ENCODE measurements at places on chromosomes 12 and 14.

DNA sequence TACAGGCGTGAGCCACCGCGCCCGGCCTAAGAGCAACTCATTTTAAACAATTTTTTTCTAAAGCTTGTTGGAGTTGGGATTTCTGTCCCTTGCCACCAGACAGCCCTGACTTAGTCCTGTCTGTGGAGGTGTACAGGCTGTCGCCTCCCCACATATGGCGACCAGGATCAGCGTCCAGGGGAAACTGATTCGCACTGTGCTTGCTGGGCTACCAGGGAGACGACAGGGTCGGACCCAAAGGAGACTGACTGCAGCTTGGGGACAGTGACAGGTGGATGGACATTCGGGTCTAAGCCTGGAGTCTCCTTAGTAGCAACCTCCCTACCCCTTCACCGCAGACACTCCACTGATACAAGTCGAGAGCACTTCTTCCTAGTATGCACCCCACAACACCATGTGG is 40.3 kb downstream of the TRAFD1 start:
- no peak for DNase-seq

DNA sequence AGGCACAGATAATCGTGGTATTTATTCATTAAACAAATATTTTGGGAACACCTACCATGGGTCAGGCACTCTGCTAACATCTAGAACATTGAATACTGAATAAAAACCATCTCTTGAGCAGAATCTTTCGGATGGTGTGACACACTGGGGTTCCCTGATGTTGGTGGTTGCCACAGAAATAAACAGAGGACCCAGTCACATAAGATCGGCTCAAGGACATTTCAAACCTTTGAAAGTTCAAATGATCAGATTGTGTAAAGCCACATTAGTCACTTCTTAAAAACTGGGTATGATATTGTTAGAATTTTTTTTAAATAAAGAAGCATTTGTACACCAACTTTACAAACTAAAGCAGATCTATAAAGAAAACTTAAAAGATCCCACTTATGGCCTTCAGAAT is 39.0 kb downstream of the NR1H4 start:
- DNase-seq: no peak

DNA sequence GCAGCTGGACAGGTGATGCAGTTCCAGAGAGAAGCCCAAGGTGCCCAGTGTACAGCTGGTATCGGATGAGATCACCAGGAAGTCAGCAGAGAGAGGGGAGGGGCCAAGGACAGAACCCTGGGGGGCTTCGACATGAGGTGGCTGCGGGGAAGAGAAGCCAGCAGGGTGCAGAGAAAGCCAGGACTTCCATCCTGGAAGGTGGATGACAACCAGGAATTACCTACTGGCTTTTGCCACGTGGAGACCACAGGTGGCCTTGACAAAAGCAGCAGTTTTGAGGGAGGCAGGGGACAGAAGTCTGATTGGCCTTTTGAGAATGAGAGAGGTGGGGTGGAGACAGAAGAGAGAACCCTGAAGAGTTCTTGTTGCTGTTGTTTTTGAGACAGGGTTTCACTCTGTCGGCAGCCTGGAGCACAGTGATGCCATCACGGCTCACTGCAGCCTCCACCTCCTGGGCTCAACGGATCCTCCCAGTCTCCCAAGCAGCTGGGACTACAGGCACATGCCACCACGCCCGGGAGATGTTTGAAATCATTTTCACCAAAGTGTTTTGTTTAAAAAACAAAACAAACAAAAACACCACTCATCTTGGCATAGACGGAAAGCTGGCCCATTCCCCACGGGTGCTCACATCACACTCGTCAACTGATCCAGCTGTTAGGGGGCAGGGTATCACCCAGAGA is 35.2 kb downstream of the CDC42BPB start:
- no peak for DNase-seq

DNA sequence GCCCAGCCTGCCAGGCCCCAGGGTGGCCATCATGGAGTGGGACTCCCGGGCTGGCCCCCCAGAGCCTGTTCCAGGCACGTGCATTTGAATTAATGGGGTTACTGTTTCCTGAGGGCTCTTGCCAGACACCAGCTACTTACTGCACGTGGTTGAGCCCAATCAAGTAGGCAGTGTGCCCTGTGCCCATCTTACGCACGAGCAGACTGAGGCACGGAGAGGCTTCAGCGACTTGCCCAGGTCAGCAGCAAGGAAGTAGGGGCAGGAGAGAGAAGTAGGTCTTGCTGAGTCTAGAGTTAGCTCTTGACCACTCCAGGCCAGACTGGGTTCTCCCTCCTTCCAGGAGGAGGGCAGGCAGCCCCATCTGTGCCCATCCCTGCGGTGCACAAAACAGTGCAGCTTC is 67.7 kb downstream of the DIO3 start:
- no peak for DNase-seq

GRCh38 chr14:67967206-67967605 is 147.6 kb downstream of the RAD51B start:
- no peak for DNase-seq

- no peak for DNase-seq
Measured at GRCh38 chr12:78563826-78564225, 300.7 kb upstream of the SYT1 start.

GRCh38 chr14:54299410-54300363 is 97.1 kb upstream of the CDKN3 start:
- no peak for DNase-seq

- no peak for DNase-seq
Measured at GRCh38 chr14:55579724-55580469, at the start of gene KTN1. Gene KTN1 (plus strand): TSS chr14:55580207. CDS start chr14:55612049, 31,842 bp downstream.

- peak; percentile 82 for DNase-seq
Measured at GRCh38 chr12:98397323-98398105, 117.9 kb upstream of the TMPO start.

DNA sequence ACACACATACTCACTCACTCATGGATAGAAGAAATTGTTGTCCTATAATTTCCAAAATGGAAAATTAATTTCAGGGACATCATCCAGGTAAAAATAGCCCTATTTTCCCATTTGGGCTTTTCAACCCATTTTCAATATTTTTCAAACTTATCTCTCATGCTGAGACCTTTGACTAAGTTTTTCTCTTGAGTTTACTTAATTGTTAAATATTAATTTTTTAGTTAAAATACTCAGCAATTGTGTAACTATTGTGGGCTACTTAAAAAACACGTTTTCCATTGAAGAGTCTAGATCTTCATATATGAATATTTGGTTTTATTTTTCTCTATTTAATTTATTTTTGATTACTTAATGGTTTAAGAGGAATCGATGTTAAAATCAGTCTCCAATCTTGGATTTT is 14.2 kb upstream of the TAS2R43 start:
- no peak for DNase-seq

GRCh38 chr14:75312341-75312740 is 33.7 kb downstream of the FOS start:
- DNase-seq: no peak

GRCh38 chr14:101227611-101228594 is 324.4 kb upstream of the RTL1 start:
- DNase-seq: no peak

DNA sequence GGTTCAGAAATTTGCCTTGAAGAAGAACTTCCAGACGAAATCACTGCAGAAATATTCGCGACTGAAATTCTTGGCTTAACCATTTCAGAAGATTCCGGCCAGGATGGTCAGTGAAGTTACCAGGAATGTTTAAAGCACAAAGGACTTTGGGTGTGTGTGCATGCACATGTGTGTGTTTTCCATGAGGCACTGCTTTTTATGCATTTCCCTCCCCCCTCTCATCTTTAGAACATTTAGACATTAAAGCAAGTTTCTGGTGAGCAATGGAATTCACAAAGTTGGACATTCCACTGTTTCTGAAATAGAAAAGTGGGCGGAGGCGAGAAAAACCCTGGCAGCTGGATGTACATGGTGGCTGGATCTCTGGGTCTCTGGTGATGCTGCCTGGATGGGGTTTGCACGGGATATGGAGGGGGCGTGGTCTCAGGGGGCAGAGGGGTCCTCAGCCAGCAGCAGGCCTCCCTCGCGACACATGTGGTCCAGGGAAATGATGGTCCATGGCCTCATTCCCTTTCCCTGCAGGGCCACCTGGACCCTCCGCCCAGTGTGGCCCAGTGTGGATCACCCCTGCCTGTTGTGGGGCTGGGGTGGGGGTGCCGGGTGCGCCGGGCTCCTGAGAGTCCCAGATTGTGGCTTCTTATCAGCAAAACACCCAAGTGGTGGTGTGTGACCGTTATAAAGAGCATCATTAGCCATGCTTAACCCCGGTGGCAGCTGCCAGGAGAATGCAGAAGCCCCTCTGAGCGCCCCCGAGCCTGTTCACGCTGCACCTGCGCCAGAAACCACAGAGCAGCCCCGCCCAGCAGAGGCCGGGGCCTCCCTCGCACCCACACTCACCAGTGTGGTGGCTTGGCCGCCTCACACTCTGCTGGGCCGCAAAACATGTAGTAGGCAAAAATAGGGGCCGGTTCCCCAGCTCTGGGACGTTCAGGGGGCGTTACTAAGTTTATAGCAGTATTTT is 17.8 kb upstream of the BCL7A start:
- no peak for DNase-seq

- no peak for DNase-seq
Measured at GRCh38 chr14:79693935-79694334, 517.4 kb downstream of the DIO2 start.

DNA sequence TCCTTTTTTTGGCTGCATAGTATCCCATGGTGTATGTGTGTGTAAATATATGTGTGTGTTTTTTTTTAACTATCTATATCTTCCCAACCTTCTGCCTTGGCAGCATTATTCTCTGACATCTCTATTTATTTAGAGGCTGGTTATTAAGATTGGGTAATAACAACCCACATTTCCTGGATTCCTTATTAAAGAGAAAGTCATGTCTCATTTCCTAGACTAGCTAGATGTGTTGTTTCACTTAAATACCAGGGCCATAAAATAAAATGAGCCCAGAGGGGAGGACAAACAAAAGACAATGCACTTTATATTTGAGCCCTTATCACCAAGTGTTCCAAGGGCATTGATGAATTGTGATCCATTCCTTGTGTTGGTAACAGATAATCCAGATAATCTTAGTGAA is 169.1 kb downstream of the SLC5A8 start:
- no peak for DNase-seq

- no peak for DNase-seq
Measured at GRCh38 chr12:71704920-71705319, 19.0 kb downstream of the TMEM19 start.

- peak; percentile 48 for DNase-seq
Measured at GRCh38 chr12:38138225-38139221, 178.1 kb upstream of the ALG10B start.

GRCh38 chr12:27639265-27639664 is 57.0 kb upstream of the REP15 start:
- no peak for DNase-seq

DNA sequence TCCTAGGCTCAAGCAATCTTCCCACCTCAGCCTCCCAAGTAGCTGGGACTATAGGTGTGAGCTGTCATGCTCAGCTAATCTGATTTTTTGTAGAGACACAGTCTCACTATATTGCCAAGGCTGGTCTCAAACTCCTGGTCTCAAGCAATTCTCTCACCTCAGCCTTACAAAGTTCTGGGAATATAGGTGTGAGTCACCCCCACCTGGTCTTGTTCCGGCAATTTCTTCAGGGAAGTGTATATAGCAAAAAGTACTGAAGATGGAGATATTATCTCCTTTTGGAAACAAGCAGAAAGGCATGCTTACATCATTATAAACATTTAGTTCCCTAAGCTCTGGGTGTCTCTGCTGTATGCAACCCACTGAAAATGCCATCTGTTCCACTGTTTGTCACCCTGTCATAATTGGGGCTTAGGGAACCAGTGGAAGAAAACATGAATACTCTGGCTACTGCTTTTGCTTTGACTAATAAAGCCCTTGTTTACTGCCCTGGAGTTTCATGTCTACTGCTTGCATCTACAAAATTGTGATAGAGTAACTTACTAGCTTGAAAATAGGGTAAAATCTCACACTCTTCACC is 940.2 kb downstream of the GALC start:
- no peak for DNase-seq

- DNase-seq: no peak
Measured at GRCh38 chr14:105398726-105399465, 558 bp downstream of the TEX22 start.

DNA sequence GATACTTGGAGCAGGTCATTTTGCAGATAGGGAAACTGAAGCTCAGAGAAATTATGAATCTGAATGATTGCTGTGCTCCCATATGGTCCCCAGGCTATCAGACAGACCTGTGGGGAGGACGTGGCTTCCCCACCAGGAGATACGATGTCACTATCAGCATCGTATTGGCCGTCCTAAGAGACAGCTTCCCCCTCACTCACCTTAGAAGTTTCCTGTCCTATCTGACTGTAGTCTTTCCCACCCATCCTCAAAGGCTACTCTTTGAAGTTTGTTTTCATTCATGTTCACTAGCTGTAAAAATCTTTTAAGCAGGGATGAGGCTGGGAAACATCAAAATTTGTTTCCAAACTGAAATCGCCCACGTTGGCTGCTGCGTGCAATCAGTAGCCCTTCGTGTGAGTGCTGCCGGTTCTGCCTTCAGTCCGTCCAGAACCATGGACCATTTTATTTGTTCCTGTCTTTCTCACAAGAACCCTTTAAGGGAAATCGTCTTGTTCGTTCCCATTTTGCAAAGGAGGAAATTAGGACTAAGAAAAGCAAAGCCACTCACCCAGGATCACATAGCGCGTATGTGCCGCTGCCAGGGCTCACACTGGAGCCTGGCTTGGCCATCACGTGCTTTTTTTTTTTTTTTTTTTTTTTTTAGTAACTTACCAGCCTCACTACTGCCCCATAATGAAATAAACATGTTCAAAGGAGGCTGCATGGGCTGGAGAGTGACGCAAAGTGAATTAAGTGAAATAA is 1.0 kb upstream of the KDM2B start:
- no peak for DNase-seq

GRCh38 chr12:116620124-116620491 is 60.9 kb downstream of the MAP1LC3B2 start:
- DNase-seq: no peak

DNA sequence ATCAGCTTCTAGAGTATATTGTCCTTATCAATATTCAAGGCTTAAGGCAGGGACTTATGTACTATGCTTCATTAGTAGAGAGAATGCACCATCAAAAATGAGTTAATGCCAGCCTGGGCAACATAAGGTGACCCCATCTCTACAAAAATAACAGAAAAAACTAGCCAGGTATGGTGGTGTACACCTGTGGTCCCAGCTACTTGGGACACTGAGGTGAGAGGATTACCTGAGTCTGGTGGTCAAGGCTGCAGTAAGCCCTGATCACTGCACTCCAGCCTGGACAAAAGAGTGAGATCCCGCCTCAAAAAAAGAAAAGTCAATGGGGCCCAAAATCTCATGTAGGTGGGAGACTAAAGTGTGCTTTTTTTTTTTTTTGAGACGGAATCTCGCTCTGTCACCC is 8.8 kb downstream of the PPP4R3A start:
- no peak for DNase-seq

DNA sequence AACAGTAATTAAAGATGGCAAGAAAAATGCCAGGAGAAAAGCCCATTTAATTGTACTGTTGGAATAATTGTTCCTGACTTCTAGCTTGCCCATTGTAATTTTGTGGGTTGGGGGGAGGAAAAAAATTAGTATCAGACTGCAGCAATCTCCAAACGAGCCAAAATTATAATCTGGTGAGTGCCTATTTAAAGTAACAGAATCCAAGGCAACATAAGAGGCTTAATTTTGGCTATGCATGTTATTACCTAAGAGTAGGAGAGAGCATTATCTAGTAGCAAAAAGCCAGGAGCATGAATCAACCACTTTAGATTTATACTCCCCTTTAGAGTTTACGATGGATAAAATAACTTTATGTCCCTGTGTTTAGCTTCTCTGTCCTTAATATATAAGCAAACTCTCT is 14.6 kb upstream of the DENND5B start:
- DNase-seq: no peak
